ENCODE measurements at places on chromosomes 7 and 10. TPM values are rescaled to one million over a fixed set of nuclear protein-coding genes. Genes with fewer than 3 reads are reported as not detected.

SPDYE16 gene
- total RNA-seq = not detected

AKR1D1 gene
- 0.08 TPM for total RNA-seq

ZNF32 gene
- 12.4 TPM for total RNA-seq

PRKG1 gene
- total RNA-seq = not detected

WAPL gene
- total RNA-seq = 16.5 TPM

SPDYE2B gene
- not detected for total RNA-seq

MKX gene
- total RNA-seq = not detected

All from A549 treated with dexamethasone at 1 μM for 4 hours (cell line).